Liver (tissue), 10 donors: ENCODE measurements at places on chromosomes 16 and 17.

DNA sequence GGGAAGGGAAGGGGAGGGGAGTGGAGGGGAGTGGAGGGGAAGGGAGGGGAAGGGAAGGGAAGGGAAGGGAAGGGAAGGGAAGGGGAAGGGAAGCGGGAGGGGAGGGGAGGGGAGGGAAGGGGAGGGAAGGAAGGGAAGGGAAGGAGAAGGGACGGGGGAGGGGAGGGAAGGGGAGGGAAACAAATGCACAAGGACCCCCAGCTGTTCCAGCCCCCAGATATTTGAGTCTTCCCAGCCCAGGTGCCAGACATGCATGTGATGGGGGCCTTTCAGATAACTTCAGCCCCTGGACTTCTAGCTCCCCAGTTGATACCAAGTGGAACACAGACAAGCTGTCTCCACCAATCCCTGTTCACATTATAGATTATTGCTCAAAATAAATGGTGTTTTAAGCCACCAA, 14.7 kb upstream of the KDM8 start:
- H3K27me3 ChIP-seq = no peaks in the 10 kb centered on the region
- H3K27ac ChIP-seq = peak overlapping the region; percentile 96
- H3K36me3 ChIP-seq = no peaks in the 10 kb centered on the region
- peaks cover 15% of the 10 kb centered on the region for H3K4me1 ChIP-seq
- H3K4me3 ChIP-seq = no peak overlapping the region
- DNase-seq = no peak

DNA sequence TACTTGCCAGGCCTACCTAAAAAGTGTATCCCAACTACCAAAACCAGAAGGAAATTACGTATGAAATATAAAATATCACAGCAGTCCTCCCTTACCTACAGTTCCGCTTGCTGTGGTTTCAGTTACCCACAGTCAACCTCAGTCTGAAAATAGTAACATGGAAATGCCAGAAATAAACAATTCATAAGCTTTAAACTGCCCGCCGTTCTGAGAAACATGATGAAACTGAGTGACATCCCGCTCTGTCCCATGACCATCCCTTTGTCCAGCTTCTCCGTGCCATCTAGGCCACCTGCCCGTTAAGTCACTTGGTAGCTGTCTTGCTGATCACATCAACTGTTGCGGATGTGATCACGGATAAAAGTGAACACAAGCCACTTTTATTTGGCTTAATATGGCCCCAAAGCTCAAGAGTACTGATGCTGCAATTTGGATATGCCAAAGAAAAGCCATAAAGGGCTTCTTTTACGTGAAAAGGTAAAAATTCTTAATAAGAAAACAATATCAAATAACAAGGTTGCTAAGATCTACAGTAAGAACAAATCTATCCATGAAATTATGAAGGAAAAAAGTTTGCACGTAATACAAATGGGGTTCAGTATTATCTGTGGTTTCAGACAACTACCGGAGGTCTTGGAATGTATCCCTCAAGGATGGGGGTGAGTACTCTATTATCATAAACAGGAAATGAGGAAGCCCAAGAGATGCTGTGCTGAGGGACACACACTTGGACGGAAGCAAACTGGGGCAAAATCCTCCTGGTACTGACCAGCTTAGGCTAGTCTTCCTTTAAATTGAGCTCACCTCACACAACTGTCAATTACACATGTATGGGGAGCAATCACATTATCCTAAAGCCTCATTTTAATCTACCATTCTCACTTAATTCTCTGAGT, 8.2 kb downstream of the USP22 start:
- DNase-seq = no peak
- no peaks in the 10 kb centered on the region for H3K27me3 ChIP-seq
- H3K4me1 ChIP-seq = peaks cover 24% of the 10 kb centered on the region
- no peak overlapping the region for H3K4me3 ChIP-seq
- peak overlapping the region; percentile 33 for H3K27ac ChIP-seq
- no peaks in the 10 kb centered on the region for H3K36me3 ChIP-seq

GRCh38 chr17:35791681-35792350, 3.6 kb downstream of the MMP28 start:
- DNase-seq = no peak
- H3K4me1 ChIP-seq = peaks cover 10% of the 10 kb centered on the region
- H3K36me3 ChIP-seq = no peaks in the 10 kb centered on the region
- no peak overlapping the region for H3K4me3 ChIP-seq
- no peak overlapping the region for H3K27ac ChIP-seq
- H3K27me3 ChIP-seq = no peaks in the 10 kb centered on the region

DNA sequence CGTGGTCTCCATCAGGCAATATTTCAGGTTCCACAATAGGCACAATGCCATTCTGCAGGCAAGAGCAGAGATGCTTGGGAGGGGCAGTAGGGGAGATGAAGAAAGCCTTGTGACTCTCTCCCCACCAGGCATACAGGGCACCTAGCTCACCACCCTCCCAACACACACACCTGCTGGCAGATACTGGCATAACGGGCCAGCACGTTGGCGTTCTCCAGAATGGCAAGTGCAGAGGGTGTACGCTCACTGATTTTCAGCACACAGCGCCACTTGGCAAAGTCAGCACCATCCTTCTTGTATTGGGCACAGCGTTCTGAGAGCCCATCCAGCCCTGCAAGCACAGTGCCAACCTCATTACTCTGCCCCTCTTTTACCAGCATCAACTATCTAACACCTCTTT, 2.2 kb downstream of the ALDOC start:
- no peaks in the 10 kb centered on the region for H3K27me3 ChIP-seq
- peaks cover 18% of the 10 kb centered on the region for H3K4me1 ChIP-seq
- H3K36me3 ChIP-seq = no peaks in the 10 kb centered on the region
- H3K27ac ChIP-seq = no peak overlapping the region
- no peak overlapping the region for H3K4me3 ChIP-seq

DNA sequence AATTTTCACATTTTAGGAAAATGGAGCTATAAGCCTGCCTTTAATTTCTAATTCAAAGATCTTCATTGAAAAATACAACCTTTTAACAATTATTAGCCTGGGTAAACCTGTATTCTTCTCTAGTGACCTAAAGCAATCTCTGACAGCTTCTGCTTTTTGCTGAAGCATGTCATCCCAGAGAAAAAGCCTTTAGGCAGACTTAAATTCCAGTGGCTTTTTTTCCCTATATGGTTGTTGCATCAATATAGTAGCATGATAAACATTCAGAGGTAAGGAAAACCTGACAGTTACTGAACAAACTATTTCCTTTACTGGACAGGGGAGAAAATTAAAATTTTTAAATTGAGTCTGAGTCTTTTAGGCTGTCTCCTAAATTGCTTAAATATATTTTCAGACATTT, 7.8 kb upstream of the EVI2A start:
- H3K4me1 ChIP-seq = no peaks in the 10 kb centered on the region
- H3K27ac ChIP-seq = no peak overlapping the region
- H3K4me3 ChIP-seq = no peak overlapping the region
- peaks cover 12% of the 10 kb centered on the region for H3K36me3 ChIP-seq
- no peak for DNase-seq

GRCh38 chr16:1435921-1436697, 5.2 kb downstream of the PERCC1 start:
- no peak overlapping the region for H3K4me3 ChIP-seq
- no peak for DNase-seq
- no peak overlapping the region for H3K27ac ChIP-seq
- no peaks in the 10 kb centered on the region for H3K36me3 ChIP-seq

DNA sequence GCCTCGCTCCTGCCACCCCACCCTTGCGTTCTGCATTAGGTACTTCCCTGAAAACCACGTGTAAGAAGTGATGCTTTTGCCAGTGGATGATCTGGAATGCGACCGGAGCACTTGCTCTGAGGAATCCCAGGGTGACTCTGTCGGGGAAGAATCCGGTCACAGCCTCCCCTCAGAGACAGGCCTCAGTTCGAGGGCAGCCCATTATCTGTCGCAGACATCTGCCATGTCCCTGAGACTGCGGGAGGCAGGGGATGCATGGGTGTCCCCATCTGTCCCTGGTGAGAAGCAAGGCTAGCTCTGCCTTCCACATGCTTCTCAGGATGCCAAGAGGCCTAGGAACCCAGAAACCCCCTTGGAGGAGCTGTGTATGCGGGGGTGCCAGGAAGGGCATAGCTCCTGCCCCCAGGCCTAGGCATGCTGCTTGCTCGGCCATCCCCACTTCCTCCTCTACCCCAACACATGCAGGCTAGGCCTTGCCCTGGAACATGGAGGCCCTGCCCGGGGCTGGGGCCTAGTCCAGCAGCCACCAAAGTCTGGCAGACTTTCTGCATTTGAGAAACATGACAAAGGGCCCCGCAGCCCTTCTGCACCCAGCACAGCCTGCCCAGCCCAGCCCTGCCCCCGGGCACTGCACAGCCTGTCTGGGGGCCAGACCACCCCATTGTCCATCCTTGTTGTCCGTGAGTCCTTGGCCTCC, 20.5 kb downstream of the MNT start:
- H3K4me1 ChIP-seq = peaks cover 3% of the 10 kb centered on the region
- no peak overlapping the region for H3K4me3 ChIP-seq
- peaks cover 1% of the 10 kb centered on the region for H3K36me3 ChIP-seq
- no peaks in the 10 kb centered on the region for H3K27me3 ChIP-seq
